ENCODE measurements at places on chromosomes 5 and 9.

GRCh38 chr9:69745716-69746437 is 13.9 kb downstream of the PTAR1 start:
- H3K4me1 ChIP-seq: peaks cover 21% of the 10 kb centered on the region
- H3K27me3 ChIP-seq: no peaks in the 10 kb centered on the region
- DNase-seq: no peak
- H3K36me3 ChIP-seq: peaks cover 30% of the 10 kb centered on the region

DNA sequence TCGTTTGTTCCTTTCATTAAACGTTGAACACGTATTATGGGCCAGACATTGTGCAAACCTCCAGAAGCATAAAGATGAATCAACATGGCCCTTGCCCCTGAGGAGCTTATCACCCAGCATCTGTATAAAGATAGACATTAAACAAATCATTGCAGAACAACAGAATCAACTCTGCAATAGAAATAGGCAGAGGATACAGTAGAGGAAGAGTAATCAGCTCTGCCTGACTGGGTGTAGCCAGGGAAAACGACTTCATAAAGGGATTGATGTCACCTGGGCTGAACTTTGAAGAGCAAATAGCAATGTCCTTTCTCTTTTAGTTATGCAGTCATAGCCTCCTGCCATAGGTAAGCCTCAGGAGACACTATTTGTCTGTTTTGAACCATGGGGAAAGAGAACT is 13.4 kb downstream of the RGS7BP start:
- no peak overlapping the region for H3K4me3 ChIP-seq
- no peaks in the 10 kb centered on the region for H3K27me3 ChIP-seq
- no peaks in the 10 kb centered on the region for H3K4me1 ChIP-seq

DNA sequence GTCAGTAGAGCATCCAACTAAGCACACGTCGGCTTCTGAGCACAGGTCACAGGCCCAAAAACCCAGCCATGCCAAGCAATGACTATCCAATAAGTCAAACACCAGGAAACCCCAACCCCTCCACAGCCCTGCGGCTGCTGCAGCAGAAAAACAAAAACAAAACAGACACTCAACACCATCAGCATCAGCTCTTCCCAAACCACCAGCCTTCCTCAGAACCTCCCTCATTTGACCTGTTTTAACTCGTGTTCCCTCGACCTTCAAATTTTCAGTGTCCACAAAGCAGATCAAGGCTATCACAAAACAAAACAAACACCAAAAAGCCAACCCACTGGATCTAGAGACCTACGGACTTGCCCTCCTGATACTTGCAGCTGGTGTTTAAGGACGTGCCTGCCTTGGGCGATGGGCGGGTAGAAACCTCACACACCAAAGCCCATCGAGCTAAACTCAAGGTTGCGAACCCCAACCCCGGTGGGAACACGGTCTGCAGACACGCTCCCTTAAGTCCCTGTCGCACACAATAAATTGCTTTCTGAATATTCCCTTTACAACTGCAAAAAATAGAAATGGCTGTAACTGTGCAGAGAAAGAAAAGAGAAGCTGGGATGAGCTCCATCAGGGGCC is 247.1 kb upstream of the ANKRD55 start:
- no peaks in the 10 kb centered on the region for H3K36me3 ChIP-seq
- no peak for DNase-seq
- peaks cover 28% of the 10 kb centered on the region for H3K27me3 ChIP-seq
- H3K4me1 ChIP-seq: peaks cover 21% of the 10 kb centered on the region

GRCh38 chr5:178108446-178108845 is 4.9 kb upstream of the N4BP3 start:
- no peak for DNase-seq
- H3K4me3 ChIP-seq: no peak overlapping the region
- no peaks in the 10 kb centered on the region for H3K36me3 ChIP-seq
- H3K4me1 ChIP-seq: peaks cover 26% of the 10 kb centered on the region
- no peaks in the 10 kb centered on the region for H3K27me3 ChIP-seq

DNA sequence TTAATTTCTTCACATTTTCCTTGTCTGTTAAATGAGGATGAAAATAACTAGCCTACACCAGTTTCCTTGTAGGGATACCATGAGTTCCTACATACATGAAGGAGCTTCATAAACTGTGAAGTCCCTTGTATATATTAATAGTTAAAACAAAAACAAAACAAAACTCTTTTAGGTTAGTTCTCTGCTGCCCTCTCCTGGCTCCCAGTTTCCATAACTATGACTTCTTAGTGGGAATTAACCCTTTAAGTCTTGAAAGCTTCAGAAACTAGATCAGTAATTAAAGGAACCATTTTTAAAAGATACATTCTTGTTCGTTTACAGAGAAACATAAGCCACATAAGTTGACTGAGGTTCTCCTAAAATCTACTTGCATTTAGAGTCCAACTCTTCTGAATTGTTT is 500.0 kb upstream of the C9orf72 start:
- H3K27me3 ChIP-seq: no peaks in the 10 kb centered on the region
- DNase-seq: no peak
- H3K27ac ChIP-seq: no peak overlapping the region
- H3K36me3 ChIP-seq: no peaks in the 10 kb centered on the region
- H3K4me1 ChIP-seq: no peaks in the 10 kb centered on the region
- H3K4me3 ChIP-seq: no peak overlapping the region

Measured in activated naive CD8-positive, alpha-beta T cell treated with anti-CD3 and anti-CD28 coated beads for 36 hours (primary cell).